NCI-H1092 treated with DMSO at 0.1 percent for 48 hours (cell line): ENCODE measurements at places on chromosomes 13 and 19.

- DNase-seq = no peak
Measured at GRCh38 chr19:46551164-46551563, 50.0 kb upstream of the CALM3 start.

- DNase-seq = no peak
Measured at GRCh38 chr13:91539286-91540157, 141.1 kb downstream of the GPC5 start.

- DNase-seq = peak; percentile 22
Measured at GRCh38 chr13:102197193-102197592, 204.7 kb downstream of the FGF14 start.

GRCh38 chr19:2099054-2099501, 2.4 kb downstream of the IZUMO4 start:
- no peak for DNase-seq

DNA sequence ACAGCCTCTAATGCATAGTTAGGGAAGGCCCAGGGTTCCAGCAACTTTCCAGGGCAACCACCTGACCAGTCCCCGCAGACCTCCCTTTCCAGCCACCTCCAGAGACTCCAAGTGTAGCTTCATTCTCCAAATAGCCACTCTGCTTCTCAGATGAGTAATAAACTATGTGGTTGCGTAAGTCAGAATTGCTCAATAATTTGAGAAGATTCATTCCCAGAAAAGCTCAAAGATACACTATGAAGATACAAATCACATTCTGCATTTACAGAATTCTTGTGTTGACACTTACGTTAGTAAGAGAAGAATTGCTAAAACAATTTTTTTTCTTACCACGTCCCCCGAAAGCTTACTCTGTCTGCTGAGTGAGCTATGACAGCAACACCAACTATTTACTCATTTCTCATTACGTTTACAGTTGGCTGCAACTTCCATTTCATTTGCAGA, 8.2 kb upstream of the LATS2 start:
- no peak for DNase-seq

DNA sequence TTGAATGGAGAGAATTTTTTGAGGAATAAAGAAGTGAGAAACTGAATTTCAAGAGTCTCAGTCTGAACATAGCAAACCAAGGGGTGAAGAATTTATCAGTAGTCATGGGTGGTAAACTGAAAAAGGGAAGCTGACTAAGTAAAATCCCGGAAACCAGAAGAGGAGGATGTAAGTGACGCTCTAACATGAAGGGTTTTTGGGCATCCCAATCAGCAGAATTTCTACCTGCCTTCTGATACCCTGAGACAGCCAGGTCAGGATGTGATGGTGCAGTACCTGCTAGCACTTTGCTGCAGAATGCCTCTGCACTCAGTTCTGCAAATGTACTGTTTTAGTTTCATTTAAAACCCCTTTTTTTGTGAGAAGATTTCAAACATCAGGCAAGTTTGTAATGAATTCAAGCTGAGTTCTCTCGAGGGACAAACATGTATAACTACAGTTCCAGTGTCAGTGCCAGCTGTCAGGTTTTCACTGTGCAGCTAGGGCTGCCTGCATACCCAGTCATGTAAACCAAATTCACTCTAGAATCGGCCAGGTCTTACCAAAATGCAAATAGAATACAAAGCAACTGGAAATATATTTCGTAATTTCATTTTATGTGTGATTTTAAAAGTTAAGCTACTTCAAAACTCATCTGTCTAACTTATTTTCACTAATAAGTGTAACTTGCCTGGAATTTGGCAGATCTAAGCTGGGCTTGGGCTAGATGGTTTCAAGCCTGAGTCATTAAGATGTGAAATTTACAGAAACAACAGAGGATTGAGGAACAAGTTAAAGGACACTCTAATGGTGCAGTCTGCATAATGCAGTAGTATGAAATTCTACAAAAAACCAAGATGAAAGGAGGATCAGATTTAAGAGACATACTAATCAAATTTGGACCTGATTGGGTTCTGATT, 13.8 kb downstream of the METTL21C start:
- no peak for DNase-seq

- peak; percentile 17 for DNase-seq
Measured at GRCh38 chr13:31982540-31982939, 49.0 kb upstream of the FRY start.

GRCh38 chr13:98142380-98143156, at the start of gene FARP1:
Gene FARP1 (plus strand): TSS chr13:98143094. CDS start chr13:98213243, 70,149 bp downstream.
- DNase-seq = peak; percentile 90

DNA sequence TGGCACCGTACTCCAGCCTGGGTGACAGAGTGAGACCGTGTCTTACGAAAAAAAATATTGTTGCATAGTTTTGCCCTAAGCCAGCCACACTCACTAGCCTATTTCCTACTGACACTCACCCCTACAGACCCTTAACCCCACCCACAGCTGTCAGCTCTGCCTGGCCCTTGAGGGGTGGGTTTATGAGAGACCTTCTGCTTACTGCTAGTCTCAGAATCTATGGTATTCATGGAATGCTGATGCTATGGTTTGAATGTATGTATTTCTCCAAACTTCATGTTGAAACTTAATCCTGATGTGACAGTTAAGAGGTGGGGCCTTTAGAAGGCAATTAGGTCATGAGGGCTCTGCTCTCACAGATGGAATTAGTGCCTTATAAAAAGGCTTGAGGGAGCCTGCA, 79.2 kb upstream of the LRCH1 start:
- no peak for DNase-seq

- DNase-seq = no peak
Measured at GRCh38 chr19:35075202-35076025, 33.9 kb downstream of the HPN start.

DNA sequence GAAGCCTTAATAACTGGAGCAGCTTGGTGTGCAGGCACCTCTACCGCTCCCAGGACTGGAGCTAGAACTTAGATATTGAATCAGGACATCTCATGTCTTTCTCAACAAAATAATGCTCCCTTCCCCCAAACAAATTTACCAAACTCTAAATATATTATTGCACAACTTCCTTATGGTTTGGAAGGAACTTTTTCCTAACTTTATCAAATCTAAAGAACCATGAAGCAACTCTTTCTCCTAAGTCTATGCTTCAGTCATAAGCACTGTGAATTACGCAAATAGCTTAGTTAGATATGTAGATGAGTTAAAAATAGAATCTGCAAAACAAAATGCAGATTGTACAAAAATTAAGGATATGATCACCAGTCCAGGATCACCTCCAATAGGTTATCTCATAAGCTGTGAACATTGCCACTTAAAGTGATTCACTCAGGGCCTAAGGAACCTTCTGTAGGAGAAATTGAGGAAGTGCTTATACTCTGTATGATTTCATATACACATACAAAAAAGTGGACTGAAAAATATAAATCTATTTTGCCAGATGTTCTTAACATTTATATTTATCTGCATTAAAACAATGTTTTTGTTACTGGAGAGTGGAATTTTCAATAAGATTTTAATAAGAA, 20.4 kb upstream of the MAB21L1 start:
- DNase-seq = no peak

- DNase-seq = peak; percentile 41
Measured at GRCh38 chr13:98997738-98998641, 20.1 kb upstream of the DOCK9 start.

- no peak for DNase-seq
Measured at GRCh38 chr13:70505809-70506208, 397.6 kb upstream of the KLHL1 start.

GRCh38 chr13:62551588-62551987, 1135.9 kb upstream of the PCDH20 start:
- no peak for DNase-seq

DNA sequence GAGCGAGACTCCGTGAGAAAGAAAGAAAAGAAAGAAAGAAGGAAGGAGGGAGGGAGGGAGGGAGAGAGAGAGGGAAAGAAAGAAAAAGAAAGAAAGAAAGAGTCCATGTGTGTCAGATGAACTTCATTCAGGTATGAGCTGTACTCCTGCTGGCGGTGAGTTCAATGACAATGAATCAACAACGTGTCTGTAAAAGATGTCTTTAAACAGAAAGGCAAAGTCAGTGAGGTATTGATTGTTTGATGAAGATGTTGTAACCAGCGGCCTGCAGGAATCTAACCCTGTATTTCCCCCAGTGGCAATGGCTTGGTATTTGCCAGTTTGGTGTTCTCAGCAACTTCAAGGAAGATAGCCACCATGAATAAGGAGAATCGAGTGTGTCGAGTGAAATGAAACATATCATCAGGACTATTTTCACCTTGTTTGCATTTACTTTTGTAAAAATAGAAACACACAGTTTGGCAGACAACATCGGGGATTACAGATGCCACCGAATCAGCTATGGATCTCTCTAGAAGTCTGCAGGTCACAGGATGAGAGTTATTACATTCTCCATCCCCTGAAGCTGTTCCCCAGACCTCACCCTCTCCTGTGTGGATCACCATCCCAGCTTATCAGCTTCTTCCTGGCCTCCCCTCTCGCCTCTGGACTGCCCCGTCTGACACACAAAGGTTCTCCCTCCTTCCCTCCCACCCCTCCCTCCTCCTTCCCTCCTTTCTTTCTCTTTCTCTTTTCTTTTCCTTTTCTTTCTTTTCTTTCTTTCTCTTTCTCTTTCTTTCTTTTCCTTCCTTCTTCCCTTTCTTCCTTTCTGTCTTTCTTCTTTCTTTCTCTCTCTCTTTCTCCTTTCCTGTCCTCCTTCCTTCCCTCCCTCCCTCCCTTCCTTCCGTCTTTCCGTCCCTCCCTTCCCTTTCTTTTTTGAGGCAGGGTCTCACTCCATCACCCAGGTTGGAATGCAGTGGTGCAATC, 8.2 kb upstream of the SBK3 start:
- no peak for DNase-seq

DNA sequence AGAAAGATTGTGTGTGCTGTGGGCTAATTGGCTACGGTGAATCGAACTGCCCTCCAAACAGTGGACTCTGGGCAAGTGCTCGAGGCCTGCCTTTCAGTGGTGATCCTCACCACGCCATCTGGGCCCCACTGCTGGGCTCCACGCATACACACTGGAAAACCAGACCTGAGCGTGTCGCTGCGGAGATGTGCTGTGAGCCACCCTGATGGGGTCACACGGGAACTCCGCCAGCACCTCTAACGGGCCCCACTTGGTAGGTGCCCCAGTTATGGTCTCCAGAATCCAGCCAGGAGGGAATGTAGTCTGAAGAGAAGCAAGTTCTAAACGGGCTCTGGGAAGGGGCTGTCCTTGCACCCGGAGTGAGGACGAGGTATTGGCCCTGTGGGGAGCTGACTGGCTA, 39.3 kb downstream of the C13orf46 start:
- DNase-seq = no peak

DNA sequence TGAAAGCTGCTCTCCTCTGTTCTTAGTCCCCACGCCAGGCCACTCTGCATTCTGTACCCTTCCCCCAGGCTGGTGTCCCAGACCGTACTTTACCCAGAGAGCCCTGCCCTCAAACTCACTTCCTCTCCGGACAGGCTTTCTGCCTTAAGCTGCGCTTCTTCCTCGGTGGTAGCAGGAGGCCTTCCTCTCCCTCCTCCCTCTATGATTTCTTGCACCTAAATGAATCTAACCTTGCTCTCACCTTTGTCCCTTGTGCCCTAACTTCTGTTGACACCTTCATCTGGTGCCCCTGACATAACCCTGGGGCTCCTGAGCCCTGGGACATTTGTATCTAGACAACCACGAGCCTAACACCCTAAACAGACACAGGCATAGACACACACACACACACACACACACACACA, 29.6 kb upstream of the CEACAM21 start:
- no peak for DNase-seq

GRCh38 chr19:30605333-30605732, 233.1 kb downstream of the ZNF536 start:
- DNase-seq = no peak

GRCh38 chr19:46221981-46222610, 7.4 kb upstream of the IGFL1 start:
- no peak for DNase-seq

DNA sequence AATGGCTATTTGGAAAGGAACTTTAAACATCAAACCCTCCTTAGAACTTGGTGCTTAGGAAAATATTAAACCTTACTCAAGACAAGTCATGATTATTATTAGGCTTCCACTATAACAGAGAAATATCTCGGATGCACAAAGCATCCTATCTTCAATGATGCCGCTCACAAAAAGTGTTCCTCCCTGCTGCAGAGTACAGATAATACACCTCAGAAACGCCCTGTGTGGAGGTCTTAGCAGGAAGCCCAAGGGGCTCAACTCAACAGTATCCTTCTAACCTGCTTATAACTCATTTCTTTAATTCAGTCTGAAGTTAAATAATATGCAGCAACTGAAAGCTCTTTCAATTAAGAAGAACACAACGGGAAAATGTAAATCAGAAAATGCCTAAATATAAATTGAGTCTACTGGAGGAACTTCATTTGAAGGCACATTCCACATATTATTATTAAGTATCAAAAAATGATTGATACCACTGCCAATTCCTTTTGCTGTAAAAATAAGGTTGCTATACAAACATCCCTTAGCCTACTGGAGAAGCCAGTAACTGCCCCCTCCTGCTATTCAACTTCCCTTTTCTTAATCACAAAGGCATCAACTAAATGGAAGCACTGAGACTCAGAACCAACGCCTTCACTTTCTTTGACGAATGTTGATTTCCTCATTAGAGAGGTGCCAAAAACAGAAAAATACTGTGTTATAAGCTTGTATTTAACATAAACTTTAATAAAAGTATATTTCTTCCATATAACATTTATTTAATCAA, 12.0 kb downstream of the ELF1 start:
- DNase-seq = no peak

DNA sequence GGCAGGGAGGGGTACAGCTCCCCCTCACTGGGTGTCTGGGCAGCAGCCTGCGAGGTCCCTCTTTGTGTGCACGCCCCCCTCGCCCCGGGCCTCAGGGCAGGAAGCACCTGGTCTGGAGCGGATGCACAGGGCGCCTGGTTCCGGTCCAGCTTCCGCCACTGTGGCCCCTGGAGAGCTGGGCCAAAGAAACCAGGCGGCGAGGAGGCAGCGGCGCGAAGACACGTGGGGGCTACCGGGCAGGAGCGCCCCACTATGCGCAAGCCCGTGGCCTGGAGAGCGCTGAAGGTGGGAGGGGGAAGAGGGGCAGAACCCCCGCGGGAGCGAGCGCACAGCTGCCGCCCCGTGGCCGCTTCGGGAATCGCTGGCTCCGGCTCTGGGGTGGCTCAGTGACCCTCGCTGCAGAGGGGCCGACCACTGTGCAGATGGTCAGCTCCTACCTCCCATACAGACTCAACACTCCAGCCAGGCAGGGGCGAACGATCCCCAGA, 1.7 kb upstream of the LYL1 start:
- DNase-seq = no peak

DNA sequence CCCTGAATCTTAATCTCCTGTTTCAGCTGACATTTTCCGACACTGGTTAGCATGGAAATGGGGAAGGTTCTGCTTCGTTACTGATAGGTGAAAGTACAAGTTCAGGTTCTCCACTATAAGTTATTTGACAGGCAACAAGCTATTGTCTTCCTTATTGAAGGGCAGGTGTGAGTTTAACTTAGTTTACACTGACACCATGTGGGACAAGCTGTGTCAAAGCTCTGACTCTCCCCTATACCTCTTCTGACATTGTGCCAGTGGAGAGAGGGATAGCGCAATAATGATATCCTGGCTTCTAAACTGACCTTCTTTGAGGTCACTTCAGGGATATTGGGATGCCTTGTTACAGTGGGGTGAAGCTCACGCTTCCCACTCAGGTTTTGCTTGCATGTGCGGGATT, 587.0 kb upstream of the SLITRK5 start:
- DNase-seq = no peak
